ENCODE measurements at places on chromosomes 2 and 18.

GRCh38 chr18:1050012-1050657 is 145.5 kb downstream of the ADCYAP1 start:
- no peak for DNase-seq

- DNase-seq, result no peak
These were observed 1.7 kb downstream of the DIPK1C start for GRCh38 chr18:74455386-74455785.

DNA sequence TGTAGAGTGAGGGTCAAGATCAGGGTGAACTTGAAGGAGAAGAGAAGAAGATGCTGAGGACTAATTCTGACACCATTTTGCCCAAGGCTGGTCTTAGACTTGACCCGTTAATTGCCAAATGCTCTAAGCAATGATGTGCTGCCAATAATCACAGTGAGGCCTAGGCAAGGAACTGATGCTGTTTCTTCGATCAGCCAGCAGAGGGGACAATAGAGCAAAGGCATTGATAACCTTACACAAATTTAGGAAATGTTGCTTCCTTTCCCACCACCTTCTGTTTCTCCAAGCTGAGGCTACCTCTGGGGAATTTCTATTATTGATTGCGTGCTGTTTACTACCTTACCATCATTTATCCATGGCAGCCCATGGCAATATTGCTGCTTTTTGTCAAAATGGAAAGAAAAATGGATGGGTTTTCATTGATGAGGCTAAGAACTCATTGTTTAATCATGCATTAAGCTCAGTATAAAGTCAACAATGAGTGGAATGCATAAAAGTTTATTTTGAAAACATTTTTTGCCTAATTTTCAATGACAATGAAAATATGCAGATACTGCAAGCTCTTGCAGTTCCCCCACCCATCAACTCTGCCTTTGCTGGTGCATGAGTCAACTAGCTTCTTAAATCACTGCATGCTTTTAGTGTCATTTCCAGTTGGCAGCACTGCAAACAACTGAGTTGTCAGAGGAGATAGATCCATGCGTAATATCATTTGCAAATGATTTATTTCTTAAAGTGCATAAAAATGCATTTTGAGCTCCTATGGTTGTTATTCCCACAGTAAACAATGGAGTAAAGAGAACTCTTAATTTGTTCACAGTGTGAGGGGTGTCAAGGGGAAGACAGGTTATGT is 116.4 kb upstream of the NYAP2 start:
- peak; percentile 40 for DNase-seq

DNA sequence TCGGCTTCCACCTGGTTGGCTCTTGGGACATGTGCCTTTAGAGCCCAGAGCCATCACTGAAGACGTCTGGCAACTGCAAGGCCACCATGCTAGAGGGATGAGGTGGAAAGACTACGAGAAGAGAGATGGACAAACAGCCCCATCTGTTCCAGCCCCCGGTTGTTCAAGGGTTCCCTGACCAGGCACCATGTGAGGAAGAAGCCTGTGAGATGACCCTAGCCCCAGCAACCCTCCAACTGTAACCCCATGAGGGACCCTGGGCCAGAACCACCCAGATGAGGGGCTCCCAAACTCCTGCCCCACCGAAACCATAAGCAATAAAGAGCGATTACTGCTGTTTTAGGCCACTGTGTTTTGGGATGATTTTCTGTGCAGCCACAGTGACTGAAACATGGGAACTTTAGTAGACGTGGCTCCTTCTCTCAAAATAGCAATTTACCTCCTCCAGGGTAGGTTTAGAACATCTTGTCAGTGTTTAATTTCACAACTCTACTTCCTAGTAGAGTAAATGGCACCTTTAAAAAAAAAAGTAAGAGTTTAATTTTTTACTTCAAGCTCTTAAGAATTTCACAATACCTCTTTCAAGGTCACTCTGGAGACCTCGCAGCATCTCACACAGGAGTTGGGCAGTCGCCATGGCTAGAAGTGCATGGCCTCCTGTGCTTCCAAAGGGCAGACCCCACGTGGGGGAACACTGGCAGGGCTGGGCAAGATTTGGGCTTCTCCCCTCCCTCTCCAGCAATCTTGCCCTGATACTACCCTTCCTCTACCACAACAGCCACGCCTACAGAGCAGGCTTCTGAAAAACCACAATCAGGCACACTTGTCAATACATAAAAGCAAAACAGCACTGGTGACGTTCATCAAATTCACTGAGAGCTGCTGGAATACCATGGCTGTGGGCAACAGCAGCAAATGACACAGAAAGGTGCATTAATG is 48.8 kb downstream of the TMEM163 start:
- DNase-seq, result no peak

GRCh38 chr2:24489465-24490180 is 1.4 kb upstream of the NCOA1 start:
- DNase-seq, result no peak

GRCh38 chr2:199830531-199830930 is 20.5 kb downstream of the FTCDNL1 start:
- DNase-seq, result no peak

DNA sequence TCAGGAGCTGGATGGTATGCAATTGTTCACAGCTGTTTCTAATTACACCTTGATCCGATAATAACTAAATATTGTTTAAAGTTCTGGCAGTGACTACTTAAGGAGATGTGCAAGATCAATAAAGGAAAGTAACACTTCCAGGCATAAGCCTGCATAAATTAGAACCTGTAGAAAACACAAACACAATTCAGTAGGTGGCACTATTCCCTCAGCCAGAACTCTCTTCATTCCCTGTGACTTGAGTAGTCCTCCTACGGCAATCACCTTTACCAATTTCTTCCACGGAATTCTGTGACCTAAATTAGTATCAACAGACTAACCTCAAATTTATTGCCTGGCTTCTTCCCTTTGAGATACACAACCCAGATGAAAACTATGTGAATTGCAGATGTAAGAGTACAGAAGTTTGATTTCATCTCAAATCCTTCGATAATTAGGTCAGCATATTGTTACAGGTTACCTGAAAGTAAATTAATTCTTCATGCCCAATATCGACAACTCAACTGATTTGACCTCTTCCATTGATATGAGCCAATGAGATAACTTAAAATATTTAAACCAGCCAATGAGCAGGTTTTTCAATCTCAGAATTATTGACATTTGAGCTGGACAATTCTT is 137.8 kb downstream of the PID1 start:
- DNase-seq, result peak; percentile 77

DNA sequence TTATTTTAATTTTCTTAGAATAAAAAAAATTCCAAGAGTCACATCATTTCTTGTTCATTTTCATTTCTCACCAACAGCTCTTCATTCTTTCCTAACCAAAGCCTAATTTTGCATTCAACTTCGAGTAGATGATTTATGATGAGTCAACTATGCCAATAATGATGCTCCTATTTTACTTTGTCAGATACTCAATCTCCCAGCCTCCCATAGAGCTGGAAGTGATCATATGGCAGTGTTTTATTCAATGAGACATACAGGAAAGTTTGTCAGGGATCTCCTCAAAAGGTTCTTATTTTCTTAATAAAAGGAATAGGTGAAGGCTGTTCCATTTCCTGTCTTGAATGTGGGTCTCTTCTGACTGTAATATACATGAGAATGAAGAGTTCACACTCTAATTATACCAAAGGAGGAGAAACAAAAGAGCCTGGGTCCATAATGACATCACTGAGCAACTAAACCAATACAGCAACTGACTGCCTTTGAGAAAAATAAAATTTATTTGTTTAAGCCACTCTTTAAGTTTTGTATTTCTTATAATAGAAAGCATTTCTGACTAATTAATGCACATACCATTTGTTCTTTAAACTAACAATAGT is 231.2 kb upstream of the CYP26B1 start:
- no peak for DNase-seq

GRCh38 chr2:104930732-104931131 is 76.8 kb downstream of the POU3F3 start:
- no peak for DNase-seq

DNA sequence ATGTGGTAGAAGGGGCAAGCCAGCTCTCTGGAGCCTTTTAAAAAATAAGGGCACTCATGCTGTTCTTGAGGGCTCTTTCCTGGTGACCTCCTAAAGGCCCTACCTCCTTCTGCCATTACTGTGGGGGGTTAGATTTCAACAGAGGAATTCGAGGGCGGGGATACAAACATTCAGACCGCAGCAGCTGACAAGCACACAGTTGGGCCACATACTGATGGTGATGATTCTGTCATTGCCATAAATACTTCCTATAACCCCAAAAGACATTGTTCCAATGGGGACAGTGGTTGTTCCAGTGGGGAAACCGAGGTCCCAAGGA is 67.0 kb downstream of the TSHZ1 start:
- DNase-seq, result no peak

DNA sequence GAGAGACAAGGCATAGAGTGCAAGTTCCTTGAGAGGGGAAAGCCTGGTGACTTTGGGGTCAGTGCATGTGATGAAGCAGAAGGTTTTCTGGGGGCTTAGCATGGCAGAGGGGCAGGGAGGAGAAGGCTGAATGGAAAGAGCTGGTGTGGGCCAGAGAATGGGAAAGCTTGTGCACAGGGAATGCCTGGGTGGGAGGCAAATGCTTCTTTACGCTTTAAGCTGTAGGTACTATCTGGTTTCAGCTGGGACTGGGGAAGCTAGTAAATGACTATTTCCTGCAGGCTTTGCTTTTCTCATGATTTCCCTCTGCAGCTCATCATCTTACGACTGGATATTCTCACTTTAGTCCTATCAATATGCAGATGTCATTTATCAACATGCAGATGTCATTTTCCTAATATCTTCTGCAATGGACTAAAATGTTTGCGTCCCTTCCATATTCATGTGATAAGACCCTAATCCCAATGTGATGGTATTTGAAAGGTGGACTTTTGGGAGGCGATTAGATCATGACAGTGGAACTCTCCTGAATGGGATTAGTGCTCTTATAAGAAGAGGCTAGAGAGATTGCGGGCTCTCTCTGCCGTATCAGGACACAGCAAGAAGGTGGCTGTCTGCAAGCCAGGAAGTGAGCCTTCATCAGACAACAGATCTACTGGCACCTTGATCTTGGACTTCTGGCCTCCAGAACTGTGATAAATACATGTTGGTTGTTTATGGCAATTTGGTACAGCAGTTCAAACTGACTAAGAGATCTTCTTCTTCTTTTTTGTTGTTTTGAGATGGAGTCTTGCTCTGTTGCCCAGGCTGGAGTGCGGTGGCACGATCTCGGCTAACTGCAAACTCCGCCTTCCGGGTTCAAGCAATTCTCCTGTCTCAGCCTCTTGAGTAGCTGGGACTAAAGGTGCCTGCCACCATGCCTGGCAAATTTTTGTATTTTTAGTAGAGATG is 50.1 kb downstream of the MYCN start:
- DNase-seq, result no peak

GRCh38 chr2:65781756-65782155 is 349.4 kb upstream of the SPRED2 start:
- DNase-seq, result no peak

DNA sequence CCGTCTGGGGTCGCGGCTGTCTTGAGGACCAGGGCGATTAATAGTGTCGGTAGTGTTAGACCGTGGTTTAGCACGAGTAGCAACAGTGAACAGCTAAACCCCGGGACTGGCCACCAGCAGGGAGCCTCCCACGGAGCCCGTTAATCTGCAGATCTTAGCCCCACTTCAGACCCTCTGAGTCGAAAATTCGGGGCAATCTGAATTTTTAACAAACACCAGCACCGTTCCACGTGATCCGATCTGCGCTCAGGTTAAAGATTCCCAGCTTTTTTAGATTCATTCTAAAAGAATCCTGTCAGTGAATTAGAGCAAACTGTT is 479 bp upstream of the ATP5F1A start:
- DNase-seq, result no peak

DNA sequence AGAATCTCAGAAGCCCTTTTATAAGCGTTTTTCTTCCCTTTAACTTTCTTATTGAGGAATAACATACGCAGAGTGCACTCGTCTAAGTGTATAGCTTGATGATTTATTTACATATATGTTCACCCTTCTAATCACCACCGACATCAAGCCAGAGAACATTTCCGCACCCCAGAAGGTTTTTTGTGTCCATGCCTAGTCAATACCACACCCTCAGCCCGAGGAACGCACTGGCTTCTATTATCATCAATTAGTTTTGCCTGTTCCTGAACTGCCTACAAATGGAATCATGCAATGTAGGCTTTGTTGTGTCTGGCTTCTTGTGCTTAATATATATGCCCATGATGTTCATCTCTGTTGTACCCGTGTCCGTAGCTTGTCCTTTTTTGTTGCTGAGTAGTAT is 27.7 kb downstream of the SDC1 start:
- DNase-seq, result no peak
